Heart right ventricle (tissue), 16 donors: ENCODE measurements at places on chromosomes 5 and 9. TPM values are rescaled to one million over a fixed set of nuclear protein-coding genes. Genes with fewer than 3 reads are reported as not detected.

Gene SHC3
- polyA plus RNA-seq: 0.29 TPM

GRCh38 chr9:111484572-111484894 lies 350 bp upstream of the ECPAS start:
- H3K27ac ChIP-seq: peak overlapping the region; percentile 97
- DNase-seq: no peak
- H3K27me3 ChIP-seq: no peaks in the 10 kb centered on the region
- H3K36me3 ChIP-seq: no peaks in the 10 kb centered on the region
- H3K4me3 ChIP-seq: peak overlapping the region; percentile 96

- H3K4me1 ChIP-seq: peaks cover 8% of the 10 kb centered on the region
- no peaks in the 10 kb centered on the region for H3K27me3 ChIP-seq
- H3K27ac ChIP-seq: no peak overlapping the region
- DNase-seq: no peak
These were observed 11.2 kb upstream of the RIC1 start for GRCh38 chr9:5617749-5618148.

GRCh38 chr5:124285071-124285470 lies 461.4 kb downstream of the ZNF608 start:
- H3K27me3 ChIP-seq: no peaks in the 10 kb centered on the region
- no peak overlapping the region for H3K27ac ChIP-seq
- peaks cover 18% of the 10 kb centered on the region for H3K4me1 ChIP-seq
- no peak overlapping the region for H3K4me3 ChIP-seq
- DNase-seq: no peak
- H3K36me3 ChIP-seq: no peaks in the 10 kb centered on the region
